ENCODE measurements at places on chromosomes 2 and 18.

GRCh38 chr2:100976061-100976460 is 26.0 kb upstream of the RPL31 start:
- DNase-seq: no peak

- no peak for DNase-seq
Measured at GRCh38 chr2:27442920-27443282, 720 bp downstream of the KRTCAP3 start.

DNA sequence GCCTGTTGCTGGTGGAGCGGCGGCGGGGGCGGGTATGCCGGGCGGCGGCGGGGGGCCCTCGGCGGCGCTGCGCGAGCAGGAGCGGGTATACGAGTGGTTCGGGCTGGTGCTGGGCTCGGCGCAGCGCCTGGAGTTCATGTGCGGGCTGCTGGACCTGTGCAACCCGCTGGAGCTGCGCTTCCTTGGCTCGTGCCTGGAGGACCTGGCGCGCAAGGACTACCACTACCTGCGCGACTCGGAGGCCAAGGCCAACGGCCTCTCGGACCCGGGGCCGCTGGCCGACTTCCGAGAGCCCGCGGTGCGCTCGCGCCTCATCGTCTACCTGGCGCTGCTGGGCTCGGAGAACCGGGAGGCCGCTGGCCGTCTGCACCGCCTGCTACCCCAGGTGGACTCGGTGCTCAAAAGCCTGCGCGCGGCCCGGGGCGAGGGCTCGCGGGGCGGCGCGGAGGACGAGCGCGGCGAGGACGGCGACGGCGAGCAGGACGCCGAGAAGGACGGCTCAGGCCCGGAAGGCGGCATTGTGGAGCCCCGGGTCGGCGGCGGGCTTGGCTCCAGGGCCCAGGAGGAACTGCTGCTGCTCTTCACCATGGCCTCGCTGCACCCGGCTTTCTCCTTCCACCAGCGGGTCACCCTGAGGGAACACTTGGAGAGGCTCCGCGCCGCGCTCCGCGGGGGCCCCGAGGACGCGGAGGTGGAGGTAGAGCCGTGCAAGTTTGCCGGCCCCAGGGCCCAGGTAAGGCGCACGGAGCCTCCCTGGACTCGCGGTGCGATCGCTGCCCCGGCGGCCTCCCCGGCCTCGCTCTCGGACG is 1.0 kb downstream of the ZCCHC2 start:
- DNase-seq: peak; percentile 31

DNA sequence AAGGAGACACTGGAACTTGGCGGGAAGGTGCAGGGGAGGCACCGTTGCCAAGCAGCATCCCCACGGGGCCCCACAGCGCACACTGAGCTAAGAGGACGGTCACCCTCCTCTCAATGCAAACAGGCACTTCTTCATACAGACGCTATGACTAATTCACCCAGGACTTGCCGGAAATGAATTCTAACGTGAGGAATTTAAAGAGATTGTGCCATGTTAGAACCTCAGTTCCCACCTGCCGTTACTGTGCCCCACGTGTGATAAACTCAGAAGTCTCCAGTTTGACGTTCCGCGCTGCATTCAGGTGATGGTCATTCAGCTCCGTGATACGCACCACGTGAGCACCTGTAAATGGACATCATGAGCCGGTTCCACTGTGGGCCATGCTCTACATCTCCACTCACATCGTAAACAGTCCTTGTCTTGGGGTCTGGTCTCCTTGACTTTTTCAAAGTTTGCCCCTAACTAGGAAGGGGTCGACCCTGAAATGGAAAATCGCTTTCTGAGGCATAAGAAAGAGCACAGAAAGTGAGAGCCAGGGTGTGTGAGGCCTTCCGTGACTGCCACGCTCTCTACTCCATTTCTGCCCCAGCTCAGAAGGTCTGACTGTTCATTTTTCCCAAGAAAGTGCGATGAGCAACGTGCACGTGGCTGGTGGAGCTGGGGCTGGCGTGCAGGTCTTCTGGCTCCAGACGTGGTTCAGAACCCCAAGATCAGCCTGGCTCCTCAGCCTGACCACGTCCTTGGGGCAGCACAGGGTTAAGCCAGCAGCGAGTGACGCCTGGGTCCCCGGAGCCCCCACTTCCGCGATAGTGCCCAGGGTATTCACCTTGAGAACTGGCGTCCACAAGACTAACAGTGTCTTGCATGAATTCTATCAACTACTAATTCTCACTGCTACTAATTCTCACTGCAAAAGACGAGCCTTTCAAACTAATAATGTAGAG is 35.1 kb downstream of the TMEM18 start:
- DNase-seq: no peak

- no peak for DNase-seq
Measured at GRCh38 chr2:232367591-232368233, 10.8 kb upstream of the ALPP start.

DNA sequence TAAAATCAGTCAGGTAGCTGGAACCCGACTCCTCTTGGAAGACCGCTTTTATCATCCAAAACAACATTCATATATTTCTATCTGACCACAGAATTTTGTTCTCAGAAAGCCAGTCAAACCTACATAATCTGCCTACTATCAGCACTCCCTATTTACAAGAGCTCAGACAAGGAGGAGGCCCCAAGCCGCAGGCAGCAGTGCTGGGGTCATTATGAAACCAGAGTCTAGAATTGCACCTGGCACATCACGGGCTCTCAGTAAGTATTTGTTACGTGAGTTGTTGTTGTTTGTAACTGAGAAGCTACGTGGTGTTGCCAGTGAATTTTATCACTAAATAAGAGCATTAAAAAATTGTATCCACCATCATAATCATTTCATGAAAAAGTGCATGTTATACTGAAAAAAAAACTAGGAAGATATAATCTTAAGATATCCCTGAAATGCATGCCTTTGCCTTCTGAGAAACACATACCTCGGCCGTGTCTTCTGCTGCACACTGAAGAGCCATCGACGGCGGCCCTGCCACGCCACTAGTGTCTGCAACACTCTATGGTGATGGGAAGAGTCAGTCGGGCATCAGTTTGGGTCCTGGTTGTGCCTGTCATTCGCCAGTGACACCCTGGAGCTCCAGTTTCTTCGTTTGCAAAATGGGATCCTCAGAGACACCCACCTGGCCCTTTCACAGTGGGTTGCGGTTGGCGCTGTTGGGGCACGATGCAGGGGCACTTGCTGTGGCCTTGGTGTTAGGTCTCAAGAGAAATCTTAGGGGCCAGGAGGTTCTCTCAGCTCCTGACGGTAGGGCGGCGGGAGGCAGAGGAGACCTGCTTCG is 505.9 kb downstream of the EIPR1 start:
- DNase-seq: no peak

Measured in stimulated activated CD4-positive, alpha-beta T cell treated with anti-CD3 and anti-CD28 coated beads, Interleukin-12 subunit alpha, Interleukin-12 subunit beta, amount 100 ng/mL, for 24 hours (primary cell).